ENCODE measurements at places on chromosomes 7 and 10.

- no peak for DNase-seq
Observed at GRCh38 chr10:99582255-99582770, 37.9 kb downstream of the SLC25A28 start.

GRCh38 chr10:90858461-90858968 lies 676 bp upstream of the HTR7 start:
- no peak for DNase-seq

DNA sequence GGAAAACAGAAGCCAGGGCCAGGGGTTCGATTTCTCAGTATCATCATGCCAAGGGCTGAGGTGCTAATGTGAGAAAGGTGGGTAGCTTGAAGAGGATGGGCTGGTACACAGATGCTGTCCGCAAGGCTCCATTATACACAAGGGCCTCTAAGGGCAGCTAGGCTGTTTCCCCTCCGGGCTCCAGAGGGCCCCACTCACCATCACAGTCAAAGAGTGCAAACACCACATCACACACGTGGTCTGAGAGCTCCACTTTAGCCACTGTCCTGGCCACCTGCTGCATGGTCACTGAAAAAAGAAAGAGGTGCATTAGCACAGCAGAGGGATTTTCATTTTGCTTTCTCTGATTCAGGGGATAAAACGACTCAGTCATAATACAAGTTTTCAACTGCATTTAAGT lies 20.9 kb upstream of the DNAJB12 start:
- DNase-seq = no peak

- no peak for DNase-seq
Observed at GRCh38 chr10:75111907-75112679, 637 bp downstream of the SAMD8 start.

DNA sequence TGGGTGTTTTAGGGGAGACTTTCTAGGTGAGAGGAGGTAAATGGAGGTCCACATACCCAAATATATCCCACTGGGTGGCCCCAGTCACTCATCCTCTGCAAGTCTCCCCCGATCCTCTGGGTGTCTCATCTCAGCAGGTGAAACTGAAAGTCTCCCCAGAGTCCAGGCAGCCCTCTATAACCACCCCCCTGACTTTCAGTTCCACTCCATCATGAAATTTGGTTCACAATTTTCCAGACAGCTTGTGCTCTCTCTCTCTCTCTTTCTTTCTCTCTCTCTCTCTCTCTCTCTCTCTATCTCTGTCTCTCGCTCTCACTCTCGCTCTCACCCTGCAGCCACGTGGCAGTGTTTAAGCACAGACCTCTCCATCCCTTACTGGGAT lies 56.7 kb upstream of the ELN start:
- no peak for DNase-seq

DNA sequence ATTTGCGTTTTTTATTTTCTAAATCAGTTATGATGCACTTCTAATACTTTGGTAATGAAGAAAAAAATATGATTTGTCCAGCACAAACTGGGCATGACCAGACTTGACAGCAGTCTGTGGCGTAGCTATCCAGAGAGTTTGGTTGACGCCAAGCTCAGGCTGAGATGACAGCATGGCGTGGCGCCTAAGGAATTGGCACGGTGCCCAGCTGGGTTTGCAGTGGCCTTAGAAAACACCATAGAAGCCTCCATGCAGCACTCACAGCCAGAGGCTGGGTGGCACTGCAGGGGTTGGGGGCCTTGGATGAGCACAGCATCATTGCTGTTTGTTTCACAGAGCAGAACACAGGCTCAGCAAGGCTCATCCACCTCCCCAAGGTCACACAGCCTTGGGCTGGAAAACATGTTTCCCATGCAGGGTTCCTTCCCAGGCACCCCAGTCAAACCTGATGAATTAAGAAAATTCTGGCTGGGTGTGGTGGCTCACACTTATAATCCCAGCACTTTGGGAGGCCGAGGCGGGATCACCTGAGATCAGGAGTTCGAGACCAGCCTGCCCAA lies 88.9 kb downstream of the GTF2IRD1 start:
- DNase-seq = no peak

GRCh38 chr10:21507150-21507549 lies 18.3 kb downstream of the SKIDA1 start:
- no peak for DNase-seq

DNA sequence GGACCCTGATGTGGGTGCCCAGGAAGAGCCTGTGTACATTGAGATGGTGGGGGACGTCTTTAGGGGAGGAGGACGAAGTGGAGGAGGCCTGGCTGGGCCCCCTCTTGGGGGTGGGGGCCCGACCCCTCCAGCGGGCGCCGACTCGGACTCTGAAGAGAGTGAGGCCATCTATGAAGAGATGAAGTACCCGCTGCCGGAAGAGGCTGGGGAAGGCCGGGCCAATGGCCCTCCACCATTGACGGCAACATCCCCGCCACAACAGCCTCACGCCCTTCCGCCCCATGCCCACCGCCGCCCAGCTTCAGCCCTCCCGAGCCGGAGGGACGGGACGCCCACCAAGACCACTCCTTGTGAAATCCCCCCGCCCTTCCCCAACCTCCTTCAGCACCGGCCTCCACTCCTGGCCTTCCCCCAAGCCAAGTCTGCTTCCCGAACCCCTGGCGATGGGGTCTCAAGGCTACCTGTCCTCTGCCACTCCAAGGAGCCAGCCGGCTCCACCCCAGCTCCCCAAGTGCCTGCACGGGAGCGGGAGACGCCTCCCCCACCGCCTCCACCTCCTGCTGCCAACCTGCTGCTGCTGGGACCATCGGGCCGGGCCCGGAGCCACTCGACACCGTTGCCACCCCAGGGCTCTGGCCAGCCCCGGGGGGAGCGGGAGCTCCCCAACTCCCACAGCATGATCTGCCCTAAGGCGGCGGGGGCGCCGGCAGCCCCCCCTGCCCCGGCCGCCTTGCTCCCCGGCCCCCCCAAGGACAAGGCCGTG lies 4.8 kb downstream of the NYAP1 start:
- DNase-seq = no peak

GRCh38 chr7:10685040-10685439 lies 288.6 kb upstream of the PHF14 start:
- no peak for DNase-seq

DNA sequence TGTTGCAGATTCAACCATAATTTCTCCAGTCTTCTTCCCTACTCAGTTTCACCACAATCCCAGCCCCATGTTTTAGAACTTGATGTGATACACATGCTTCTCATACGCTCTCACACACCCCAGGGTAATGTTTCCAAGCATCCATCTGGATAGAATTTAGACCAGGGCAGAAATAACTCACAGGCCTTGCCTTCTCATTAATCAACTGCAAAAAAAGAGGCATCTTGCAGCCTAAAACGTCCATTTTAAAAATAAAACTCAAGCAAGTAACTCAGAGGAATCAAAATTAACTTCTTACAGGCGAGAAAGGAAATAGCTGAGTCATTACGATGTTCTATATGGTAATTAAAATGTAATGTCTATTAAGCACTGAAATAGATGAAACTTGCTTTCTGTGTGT lies 127.2 kb upstream of the RSU1 start:
- DNase-seq = no peak

DNA sequence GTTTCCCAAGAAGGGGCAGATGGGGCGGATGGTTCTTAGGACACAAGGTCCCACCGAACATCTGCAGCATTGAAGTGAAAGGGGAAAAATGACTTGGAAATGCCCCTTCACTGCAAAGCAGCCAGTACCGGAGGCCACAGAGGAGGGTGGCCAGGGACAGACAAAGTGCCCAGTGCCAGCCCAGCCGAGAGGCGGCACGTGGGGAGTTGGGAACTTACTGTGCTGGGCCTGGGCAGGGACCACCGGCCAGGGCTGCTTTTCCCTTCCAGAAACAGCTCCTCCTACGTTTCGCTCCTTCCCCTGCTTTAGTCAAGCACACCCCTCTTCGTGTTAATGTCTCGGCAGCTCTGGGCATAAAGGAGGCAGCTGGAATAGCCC lies 129.2 kb downstream of the TNS3 start:
- no peak for DNase-seq

DNA sequence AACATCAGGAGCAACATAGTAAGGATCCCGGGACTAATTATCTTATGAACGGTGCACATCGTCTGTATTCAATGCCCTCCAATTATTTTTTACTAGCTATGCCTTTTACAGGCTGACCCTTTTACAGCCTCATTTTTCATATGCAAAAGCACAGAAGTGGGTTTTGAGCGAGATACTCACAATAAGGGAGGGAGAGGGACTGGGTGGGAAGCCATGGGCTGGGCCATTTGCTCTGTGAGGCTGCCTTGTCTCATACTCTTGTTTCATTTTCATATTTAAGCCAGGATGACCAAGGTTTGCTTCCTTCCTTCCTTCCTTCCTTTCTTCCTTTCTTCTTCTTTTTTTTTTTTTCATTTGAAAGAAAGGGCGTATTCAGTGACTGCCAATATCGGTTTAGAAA lies 259.3 kb downstream of the TRIL start:
- no peak for DNase-seq

DNA sequence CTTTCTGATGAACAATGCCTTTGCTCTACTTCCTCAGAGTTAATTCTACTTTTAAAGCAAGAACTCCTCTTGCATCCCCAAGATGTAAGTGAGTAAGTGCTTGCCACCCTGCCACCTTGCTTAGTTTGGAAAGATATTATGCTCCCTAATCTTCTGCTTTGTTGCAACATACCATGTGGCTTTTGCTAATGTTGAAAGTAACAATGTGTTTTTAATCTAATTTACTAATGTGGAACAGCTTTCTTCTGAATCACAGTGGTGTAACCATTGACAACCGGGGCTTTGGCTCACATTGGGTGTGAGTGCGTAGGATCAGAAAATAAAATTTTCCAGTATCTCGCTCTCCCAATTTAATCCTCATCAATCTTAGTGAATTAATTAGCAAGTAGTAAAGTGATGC lies 254.1 kb upstream of the PTER start:
- DNase-seq = no peak

GRCh38 chr10:44811072-44811471 lies 100.1 kb upstream of the TMEM72 start:
- no peak for DNase-seq

- no peak for DNase-seq
Observed at GRCh38 chr10:62964026-62964425, 147.9 kb upstream of the EGR2 start.

GRCh38 chr10:130542761-130543160 lies 406.6 kb downstream of the GLRX3 start:
- no peak for DNase-seq

GRCh38 chr7:2231992-2232765 lies 566 bp downstream of the MAD1L1 start:
- DNase-seq = peak; percentile 67

GRCh38 chr10:96834120-96834519 lies 2.0 kb downstream of the LCOR start:
- DNase-seq = no peak

DNA sequence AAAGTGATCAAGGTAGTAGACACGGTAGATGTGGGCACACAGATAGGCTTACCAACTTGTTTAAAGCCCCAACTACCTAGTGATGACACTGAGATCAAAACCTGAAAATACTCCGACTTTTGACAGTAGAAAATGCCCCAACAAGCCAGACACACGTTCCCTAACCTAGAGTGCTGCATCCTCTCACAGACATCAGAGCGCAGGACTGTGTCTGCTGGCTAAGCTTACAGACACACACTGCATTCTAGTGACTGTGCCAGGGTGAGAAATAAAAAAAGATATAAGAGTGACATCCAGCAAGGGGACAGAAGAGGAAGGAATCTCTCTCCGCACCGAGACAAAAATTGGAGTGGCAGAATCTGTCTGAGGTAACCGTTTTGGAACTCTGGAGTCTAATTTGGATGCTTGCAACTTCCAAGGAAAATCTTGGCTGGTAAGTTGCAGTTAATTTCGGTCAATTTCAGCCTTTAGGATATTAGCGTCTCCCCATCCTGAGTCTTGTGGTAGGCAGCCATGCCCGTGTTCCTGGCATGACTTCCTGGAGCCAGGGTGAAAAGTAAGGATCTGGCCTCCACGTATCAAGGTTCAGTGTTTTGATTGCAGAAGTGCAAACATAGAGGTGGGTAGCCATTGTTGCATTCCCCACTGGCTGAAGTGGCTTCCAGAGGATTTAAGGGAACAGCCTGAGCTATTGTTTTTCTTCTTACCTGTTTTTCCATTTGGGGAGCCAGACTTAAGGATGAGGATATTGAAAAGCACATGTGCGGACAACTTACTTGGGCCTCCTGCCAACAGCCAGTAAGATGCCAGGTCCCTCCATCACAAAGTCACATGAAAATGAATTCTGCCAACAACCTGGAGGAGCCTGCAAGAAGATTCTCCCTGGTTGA lies 124.1 kb downstream of the SMURF1 start:
- no peak for DNase-seq

GRCh38 chr7:148290538-148290937 lies 300.0 kb upstream of the C7orf33 start:
- DNase-seq = no peak

GRCh38 chr10:126041804-126042231 lies 145.5 kb downstream of the FANK1 start:
- peak; percentile 50 for DNase-seq

- DNase-seq = no peak
Observed at GRCh38 chr7:47713595-47713994, 131.7 kb upstream of the TNS3 start.

GRCh38 chr7:148567524-148567923 lies 23.0 kb upstream of the C7orf33 start:
- no peak for DNase-seq

DNA sequence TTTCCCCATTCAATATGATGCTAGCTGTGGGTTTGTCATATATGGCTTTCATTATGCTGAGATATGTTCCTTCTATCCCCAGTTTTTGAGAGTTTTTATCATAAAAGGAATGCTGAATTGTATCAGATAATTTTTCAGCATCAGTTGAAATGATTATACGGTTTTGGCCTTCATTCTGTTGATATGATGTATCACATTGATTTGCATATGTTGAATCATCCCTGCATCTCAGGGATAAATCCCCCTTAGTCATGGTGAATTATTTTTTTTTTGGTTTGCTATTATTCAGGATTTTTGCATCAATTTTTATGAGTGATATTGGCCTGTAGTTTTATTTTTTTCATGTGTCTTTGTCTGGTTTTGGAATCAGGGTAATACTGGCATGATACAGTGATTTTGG lies 1152.3 kb upstream of the C7orf33 start:
- no peak for DNase-seq

- DNase-seq = no peak
Observed at GRCh38 chr10:18397906-18398305, 253.5 kb downstream of the NSUN6 start.
